ENCODE measurements at places on chromosomes 3 and 15.

- DNase-seq, result no peak
These were observed 35.6 kb upstream of the FILIP1L start for GRCh38 chr3:100149713-100150415.

DNA sequence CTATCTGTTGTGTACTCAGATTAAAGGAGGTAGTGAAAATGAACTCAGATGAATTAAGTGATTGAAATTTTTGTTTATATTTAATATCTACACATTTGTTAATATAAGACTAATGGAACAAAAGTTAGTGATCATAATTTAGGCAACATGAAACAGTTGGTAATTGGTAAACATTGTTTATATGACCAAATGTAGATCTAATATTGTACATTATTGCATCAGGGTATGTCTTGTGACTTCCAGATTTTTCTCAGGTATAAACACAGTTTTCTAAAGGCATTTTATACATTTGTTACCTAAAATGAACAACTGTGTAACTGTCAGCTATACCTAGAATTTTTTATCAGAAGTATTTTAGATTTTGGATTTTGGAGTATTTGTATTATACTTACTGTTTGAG, 14.8 kb downstream of the GMPS start:
- DNase-seq, result no peak

DNA sequence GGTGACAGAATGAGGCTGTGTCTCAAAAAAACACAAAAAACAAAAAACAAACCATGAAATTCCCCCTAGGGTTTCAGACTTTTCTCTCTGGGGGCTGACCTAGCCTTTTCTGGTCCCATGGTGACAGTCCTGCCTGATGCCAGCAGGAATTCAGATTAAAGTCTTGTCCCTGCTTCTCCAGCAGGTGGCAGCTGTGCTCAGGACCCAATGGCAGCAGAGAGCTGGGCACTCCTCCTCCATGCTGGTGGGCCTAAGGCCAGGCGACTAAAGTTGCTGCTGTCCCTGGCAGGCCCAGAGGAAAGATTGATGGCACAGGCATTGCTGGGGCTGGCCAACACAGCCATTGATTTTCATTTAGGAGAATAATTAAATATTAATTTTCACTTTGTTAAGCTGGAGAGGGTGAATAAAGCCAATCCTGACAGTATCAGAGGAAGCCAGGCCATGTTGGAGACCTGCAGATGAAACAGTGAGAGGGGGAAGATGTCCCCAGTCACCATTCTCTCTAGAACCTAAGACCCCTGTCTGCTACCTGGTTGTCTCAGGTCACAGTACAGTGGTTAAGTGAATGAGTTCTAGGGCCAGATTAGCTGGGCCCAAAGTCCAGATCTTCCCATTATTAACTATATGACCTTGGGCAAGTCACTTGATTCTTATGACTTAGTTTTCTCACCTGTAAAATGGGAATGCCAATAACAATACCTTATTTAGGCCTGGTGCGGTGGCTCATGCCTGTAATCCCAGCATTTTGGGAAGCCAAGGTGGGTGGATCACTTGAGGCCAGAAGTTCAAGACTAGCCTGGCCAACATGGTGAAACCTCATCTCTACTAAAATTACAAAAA, 7.1 kb downstream of the CELF6 start:
- peak; percentile 93 for DNase-seq

DNA sequence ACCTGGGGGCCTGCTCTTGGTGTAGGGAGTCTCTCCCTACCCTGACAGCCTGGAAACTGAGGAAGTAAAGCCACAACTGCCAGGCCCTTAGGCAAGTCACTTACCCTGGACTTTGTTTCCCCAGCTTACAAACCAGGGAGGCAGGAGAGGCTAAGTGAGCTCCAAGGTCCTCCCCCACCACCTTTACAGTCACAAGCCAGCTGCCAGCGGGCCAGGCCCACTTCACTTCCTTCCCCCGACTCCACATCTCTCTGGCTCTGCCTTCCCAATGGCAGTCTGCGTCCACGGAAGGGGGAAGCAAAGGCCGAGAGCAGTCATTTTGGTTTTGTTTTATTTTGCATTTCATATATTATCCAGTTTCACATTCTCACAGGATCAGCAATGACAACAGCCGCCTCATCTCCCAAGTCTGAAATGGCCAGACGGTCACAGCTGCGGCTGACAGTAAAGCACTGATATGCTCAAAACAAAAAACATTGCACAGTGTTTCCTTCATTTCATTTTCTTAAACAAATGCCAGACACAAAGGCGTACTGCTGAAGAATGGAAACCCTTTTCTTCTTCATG, 35.7 kb downstream of the RBPMS2 start:
- no peak for DNase-seq

DNA sequence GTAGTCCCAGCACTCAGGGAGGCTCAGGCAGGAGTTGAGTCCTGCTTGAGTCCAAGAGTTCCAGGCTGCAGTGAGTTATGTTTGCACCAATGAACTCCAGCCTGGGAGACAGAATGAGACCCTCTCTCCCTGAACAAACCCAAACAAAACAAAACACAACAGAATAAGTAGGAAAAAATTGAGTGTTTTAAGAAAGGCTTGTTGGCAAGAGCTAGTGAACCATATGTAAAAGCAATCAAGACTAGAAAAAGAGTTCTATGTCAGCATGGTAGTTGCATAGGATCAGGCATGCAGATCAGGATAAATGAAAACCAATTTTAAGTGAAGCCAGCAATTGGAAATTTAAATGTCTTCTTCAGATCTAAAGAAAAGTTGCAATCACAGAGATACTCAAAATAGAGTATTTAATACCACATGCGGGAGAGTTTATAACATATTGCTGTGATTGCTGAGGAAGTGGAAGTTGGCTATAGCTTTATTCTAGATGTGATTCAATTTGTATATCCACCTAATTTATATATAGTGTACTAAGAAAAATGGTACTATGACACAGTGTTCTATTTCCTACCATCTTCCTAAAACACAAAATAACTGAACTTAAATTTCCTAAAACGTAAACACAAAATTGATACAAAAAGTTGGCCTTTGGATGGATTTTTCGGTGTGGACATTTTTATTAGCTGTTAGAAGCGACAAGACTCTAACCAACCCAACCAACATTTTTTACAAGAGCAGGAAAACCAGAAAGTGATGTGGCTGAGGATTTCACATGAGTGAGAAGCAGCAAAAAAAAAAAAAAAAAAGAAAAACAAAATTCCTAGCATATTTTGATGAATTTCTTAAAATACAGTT, 101.9 kb upstream of the ROBO1 start:
- DNase-seq, result no peak

DNA sequence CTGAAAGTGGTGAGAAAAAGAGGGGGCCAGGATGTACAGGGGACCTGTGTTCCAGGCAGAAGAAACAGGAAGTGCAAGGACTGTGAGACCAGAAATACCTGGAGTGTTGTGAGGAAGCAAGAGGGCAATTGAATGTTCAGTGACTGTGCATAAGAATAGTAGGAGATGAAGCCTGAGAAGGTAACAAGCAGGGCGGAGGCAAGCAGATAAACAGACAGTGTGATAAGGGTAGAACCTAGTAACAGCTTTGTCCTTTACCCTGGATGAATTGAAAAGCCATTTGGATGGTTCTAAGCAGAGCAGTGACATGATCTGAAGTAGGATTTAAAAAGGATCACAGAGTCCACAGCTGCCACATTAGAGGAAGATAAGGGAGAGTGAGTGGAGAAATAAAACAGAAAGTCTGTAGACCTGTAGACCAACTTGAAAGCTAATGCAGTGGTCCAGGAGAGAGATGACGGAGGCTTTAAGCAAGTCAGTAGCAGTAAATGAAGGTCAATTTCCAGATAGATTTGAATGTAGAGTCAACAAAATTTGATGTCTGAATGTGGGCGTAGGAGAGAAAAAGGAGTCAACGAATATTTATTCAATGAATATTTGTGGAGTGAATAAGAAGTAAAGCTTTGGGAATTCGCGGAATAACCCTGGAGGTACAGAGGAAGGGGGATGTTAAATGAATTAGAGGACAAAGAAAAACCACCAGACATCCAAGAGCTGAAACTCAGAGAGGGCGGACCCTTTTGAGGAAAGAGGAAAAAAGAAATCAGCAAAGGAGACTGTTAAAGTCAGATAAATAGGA, 4.2 kb upstream of the PLOD2 start:
- DNase-seq, result no peak

GRCh38 chr3:149796026-149796425, 3.7 kb upstream of the ANKUB1 start:
- DNase-seq, result no peak

DNA sequence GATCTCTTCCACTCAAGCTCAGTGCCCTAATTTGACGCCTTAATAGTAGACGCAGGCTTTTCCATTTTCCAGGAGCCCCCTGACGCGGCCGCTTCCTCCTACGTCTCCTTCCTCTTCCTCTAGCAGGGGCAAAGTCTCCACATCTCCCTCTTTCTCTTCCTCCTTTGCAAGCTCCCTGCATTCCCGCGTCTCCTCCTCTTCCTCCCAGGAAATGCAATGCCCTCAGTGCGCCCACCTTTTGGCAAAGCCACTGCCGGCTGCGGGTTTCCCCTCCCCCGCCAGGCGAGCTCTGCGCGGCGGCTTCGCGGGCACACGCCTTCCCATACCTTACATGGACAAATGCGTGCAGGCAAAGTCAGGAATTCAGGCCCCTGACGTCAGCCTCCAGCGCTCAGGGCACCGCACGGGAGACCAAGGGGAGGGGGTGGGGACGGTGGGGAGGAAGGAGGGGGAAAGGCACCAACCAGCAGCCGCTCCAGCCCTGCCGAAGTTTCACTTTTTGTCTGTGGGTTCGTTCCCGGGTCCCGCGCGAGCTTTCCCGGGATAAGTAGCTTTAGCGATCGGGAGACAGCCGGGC, 432 bp upstream of the LPP start:
- peak; percentile 94 for DNase-seq

DNA sequence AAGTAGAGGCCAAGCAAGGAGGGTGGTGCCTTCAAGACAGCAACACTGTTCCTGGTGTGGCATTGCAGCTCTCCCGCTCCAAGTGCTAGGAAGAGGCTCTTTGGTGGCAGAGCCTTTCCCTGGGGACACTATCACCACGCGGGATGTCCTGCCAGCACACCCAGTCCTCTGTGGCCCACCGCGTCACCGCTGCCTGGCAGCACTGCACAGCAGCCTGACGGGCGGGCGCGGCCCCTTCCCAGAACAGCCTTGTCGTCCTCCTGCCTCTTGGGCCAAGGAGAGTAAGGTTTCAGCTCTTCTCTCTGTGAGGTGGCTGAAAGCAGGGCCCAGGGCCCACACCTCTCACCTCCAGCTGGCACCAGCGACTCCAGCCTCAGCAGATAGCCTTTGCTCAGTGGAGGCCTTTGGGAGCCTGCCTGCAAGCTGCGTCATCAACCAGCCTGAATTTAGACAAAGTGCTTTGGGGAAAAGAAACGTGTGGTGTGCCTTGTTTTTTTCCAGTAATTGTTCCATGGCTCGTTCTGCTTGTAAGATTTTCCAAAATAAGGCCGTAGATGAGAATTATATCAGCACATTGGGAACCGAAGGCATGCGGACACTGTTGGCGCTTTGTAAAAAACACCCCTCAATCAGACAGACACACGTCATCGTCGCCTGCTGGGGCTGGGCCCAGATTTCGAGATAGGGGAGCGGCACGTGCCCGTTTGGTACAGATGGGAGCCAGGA, 65.0 kb downstream of the AAGAB start:
- peak; percentile 52 for DNase-seq

DNA sequence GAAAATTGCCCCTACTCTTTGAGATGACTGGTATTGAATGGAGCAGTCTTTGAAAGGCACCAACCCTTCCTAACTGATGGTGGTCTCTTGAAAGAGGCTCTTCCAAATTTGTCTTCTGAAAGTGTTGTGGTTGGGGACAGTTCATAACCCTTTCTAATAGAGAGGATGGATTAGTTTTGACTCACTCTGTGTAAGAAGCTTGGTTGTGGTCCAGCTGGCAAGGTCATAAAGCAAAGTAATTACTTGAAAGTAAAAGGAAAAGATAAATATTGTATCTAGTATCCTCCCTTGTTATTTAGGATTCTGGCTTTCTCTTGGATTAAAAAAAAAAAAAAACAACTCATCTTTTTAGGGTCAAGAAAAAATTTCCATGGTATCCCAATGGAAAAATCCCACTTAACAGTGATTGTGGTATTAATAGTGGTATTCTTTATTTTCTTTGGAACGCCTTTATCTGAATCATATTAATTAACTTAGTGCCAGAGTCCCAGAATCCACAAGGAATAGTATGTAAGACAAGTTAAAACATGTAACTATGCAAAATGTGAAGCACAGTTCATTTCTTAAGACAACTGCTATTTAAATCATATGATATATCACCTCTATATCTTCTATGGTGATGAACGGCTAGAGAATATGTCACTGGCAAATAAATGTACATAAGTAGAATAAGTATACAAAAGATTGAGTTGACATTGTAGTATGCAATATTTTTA, 469.3 kb upstream of the CDIN1 start:
- DNase-seq, result peak; percentile 29

GRCh38 chr3:179181021-179181472, 32.9 kb downstream of the PIK3CA start:
- peak; percentile 29 for DNase-seq

DNA sequence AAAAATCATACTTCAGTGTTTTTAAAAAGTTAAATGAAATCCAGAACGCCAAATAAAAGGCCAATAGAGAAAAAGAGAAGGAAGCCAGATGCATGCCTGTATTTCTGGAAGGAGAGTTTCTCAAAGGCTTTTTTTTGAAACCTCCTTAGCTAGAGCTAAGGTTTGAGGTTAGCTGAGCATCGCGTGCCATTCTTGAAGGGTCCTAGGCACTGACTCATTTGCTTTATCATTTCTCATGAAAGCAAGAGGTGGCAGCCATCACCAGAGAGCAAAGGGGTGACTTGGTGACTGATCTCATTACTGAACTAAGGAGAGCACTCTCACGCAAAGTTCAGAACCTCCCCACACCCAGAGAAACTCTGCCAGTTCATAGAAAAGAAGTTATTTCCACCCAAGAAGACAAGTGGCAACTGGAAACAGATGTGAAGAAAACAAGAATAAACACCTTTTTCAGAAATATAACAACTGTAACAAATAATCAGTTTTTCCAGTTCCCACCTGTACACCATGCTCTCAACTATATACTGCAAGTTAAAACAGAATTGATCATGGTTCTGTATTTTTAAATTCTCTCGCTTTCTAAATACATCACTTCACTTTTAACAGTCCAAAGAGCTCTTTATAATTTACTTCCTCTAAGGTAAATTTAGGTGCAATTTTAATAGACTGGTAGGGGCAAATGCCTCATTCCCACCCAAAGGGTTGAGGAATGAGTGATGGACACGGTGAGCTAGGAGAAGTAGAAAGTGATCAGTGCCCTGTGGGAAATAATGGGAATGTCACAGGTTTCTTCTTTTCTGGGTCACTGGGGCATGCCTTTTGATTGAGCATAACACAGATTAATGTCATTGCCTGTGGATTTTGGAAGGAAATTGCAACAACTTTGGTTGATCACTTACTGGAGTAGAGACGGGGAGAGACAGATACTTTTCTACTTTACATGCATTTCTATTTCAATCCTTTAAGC, 24.7 kb downstream of the GPR15 start:
- DNase-seq, result no peak

GRCh38 chr3:171353423-171353822, 106.8 kb downstream of the TNIK start:
- no peak for DNase-seq
